ENCODE measurements at places on chromosomes 7 and 10.

- DNase-seq = no peak
These were observed 129.1 kb upstream of the PPP1R3A start for GRCh38 chr7:114047889-114048288.

GRCh38 chr10:103548006-103548405, 54.5 kb downstream of the NEURL1 start:
- no peak for DNase-seq

DNA sequence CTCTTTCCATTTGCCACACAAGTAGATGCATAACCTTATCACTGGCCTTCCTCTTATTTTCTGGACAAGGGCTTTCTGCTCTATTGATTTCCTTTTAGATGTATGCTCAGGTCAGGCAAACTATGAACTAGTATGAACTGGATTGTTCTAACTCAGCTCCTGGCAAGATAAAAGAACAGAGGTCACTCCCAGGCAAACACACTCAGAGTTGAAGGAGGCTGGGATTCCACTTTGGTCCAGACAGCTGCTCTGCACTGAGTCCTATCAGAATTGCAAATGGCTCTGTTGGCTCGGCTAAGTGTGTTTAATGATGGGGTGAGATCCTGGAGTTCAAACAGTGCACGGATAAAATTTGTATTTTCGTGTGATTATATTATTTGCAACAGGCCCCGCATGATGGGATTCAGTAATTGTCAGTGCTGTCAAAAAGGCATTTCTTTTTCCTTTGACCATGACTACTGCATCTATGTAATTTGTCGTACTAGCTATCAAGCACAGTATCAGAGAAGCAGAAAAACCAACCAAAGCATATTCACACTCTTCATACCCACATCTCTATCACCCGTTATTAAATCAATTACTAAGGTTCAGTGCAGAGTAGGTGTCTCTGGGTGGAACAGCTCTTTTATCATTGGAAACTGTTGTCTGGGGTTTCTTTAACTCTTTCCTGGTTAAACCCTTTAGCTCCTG, 288.1 kb upstream of the PRKCQ start:
- DNase-seq = no peak

GRCh38 chr7:27999829-28000228, 180.8 kb downstream of the JAZF1 start:
- DNase-seq = no peak

DNA sequence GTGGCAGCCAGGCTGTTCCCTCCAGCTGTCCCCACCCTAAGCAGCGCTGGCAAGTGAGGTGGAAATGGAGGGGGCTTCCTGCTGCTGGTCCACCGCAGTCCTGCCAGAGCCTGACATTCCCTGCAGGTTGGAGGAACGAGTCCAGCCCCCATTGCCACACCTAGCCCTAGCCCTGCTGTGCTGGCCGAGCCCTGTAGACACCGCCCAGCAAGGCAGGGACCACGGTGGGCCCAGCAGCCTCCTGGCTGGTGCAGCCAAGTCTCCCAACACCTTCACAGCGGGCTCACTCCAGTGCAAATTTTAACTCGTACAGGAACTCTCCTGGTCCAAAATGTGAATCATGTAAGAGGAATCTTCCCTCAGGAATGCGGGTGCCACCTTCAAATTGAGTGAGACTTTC, 116.3 kb downstream of the PAXIP1 start:
- no peak for DNase-seq

DNA sequence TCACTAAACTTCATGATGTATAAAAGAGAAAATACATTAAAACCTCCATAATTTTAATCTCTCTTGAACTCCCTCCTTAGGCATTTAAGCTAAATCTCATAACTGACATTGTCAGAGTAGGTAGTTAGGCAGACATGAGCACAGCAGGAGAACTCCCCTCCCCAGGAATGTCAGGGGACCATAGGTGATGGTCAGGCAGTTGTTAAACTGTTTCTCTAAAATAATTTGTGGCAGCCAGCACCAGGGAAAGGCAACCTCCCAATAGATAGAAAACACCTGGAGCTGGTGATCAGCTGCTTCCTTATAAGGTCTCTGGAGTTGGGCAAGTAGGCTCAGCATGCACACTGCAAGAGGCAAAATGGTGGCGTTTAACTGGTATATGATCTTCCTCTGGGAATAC, 73.0 kb downstream of the TPK1 start:
- DNase-seq = no peak

- no peak for DNase-seq
These were observed 150.4 kb downstream of the PDE1C start for GRCh38 chr7:31919678-31920369.

DNA sequence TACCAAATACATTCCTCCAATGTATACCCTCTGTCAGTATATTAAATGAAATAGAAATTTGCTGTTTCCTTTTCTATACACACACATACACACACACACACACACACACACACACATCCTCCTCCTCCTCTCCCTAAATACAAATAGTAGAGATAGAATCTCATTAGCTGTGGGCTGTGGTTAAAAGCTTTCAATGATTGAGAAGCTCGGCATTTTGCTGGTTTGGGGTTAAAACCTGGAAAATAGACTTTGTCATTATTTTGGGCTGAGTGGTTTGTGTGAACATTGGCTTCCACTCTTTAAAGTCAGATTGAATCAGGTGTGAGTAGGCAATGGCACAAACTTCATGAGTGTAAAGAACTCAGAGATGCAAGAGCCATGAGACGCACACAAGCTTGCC, 596.0 kb downstream of the XPNPEP1 start:
- no peak for DNase-seq

GRCh38 chr7:16484453-16485158, 19.1 kb upstream of the SOSTDC1 start:
- DNase-seq = no peak

- DNase-seq = no peak
These were observed 155.0 kb downstream of the PTPRN2 start for GRCh38 chr7:158432369-158433341.
